ENCODE measurements at places on chromosomes 7 and 10.
A peak's percentile ranks its signal among the peaks of the same experiment; 100 is the strongest.

- no peak for DNase-seq
Observed at GRCh38 chr7:139495580-139496125, 12.2 kb upstream of the KLRG2 start.

DNA sequence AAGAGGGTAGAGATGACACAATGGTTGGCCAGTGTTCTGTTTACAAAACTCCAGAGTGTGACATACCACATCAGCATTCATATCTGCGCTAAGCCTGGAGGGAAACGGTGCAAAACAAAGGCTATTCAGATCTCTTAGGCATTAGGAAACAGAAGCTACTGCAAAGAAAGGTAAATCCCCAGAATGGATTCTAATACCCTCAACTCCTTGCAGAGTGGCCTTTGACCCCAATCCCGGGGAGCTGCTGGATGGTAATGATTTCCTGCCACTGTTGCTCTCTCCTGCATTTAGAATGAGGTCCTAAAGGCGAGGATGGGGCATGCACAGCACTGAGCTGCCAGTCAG is 65.2 kb downstream of the AOAH start:
- no peak for DNase-seq

DNA sequence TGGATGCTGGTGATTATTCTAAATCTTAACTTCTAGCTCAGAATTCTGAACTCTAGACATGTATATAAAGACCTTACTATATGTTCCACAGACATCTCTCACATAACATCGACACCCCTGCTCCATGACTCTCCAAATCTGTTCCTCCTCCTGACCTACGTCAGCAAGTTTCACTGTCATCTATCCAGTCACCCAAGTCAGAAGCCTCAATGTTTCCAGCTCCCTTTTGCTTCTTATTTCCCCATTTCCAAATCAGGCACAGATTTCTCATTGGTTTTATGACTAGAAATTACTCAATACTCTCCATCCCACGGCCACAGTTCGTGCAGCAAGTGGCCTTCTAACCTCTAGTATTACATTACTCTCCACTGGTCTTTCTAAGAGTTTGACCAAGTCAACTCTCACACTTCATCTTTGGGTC is 28.5 kb downstream of the EPC1 start:
- DNase-seq, result no peak

DNA sequence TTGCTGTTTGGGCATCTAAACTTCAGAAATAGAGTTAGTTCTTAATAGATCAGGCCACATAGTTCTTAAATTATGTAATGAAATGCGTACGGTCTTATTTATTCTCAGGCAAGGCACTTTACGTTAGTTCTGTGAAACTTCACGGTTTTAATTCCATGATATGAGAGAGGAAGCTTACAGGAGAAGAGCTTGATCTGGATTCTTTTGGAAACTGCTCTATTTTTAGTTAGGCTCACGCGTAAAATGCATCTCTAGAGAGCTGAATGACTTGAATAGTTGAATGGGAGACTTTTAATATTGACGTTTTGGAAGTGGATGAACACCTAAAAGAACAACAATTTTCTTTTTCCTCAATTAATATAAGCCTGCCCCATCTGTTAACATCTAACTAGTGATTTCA is 71.1 kb downstream of the PRKG1 start:
- no peak for DNase-seq

GRCh38 chr10:76408646-76409045 is 977.2 kb downstream of the LRMDA start:
- no peak for DNase-seq

DNA sequence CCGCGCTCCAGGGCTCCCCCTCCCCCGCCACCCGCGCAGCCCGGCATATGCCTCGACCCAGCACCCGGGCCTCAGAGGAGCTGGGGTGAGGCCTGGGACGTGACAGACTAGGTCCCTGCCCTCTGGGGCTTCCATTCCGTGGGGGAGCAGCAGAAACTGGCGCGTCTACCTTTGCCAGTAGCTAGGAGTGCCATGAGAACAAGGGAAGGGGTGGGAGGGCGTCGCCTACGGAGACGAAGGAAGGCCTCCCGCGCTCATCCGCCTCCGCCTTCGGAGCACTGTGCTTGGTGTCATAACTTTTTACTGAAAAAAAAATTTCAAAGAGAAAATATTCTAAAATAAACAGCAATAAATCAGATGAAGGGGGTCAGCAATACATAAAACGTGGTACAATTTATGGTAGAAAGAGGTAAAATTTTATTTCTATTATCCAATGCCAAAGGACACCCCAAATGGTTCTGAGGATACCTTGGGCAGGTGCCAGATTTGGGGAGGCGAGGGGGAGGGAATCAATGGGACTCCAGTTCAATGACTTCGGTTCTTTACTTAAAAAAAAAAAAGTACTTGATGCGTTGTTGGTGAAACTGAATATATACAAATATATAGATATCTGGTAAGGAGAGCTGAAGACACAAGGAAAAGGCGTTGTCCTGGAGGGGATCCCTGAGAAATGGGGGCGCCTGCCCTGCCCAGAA is 35.1 kb upstream of the GRID1 start:
- no peak for DNase-seq

DNA sequence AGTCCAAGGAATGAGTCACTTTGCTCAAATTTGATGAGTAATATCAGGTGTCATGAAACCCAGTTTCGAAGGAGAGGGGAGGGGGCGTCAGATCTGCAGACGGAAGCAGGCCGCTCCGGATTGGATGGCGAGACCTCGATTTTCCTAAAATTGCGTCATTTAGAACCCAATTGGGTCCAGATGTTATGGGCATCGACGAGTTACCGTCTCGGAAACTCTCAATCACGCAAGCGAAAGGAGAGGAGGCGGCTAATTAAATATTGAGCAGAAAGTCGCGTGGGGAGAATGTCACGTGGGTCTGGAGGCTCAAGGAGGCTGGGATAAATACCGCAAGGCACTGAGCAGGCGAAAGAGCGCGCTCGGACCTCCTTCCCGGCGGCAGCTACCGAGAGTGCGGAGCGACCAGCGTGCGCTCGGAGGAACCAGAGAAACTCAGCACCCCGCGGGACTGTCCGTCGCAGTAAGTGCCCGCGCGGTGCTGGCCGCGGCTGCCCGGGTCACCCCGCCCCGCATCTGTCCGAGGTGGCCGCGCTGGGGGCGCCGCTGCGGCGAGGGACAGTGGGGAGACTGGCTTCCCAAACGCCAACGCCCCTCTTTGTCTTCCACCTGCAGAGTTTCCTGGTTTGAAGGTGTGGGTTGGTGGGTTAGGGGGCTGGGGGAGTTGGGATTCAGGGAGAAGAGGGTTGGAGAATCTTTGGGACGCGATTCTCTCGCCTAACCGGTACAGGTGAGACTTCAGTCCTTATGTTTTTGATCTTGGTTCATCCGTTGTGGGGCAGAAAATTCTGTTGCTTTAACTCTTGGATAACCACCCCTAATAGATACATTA is at the start of gene TAC1:
TSS of gene TAC1 (plus strand) at position 351 of the 829 bp plus-strand sequence. CDS start 527 bp downstream, outside the sequence.
- DNase-seq, result no peak

DNA sequence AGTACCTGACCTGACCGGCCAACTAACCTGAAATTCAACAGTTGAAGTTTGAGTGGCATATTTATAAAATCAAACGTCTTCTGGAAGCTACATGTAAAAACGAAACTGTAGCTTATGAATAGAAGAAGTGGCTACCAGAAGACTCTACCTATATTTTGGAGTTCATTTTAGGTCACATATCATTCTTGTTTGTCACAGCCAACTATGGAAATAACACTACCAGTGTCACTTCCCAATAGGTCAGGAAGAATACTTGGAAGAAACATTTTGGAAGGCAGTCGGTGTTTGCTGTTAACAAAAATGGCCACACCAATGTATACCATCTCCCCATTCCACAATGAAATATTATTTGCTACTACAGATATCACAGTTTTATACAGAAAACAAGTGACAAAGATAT is 12.6 kb downstream of the TWIST1 start:
- no peak for DNase-seq

- no peak for DNase-seq
Observed at GRCh38 chr10:71359364-71360046, 37.2 kb upstream of the CDH23 start.

GRCh38 chr7:2109936-2110609 is 122.7 kb downstream of the MAD1L1 start:
- peak; percentile 57 for DNase-seq

- DNase-seq, result no peak
Observed at GRCh38 chr10:23980094-23980493, 228.8 kb upstream of the KIAA1217 start.

Measured in activated CD4-positive, alpha-beta T cell treated with anti-CD3 and anti-CD28 coated beads for 24 hours (primary cell).